EH (cell line): ENCODE measurements at places on chromosomes 16 and 17.
A peak's percentile ranks its signal among the peaks of the same experiment; 100 is the strongest.

DNA sequence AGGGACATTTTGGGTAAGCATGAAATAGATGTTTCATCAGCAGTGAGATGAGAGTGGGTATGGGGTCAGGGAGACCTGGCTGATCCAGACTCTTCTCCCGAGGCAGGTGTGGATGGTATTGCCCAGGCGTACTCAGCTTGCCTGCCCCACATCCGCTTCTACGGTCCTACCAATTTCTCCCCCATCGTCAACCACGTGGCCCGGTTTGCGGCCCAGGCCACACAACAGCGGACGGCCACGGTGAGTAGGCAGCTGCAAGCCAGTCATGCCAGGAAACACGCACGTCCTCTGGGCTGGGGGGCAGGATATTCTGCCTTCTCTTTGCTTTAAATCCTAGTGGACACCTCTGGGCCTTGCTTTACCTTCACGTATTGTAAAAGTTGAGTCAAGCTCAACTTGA lies 44.7 kb downstream of the CPNE2 start:
- DNase-seq = no peak

DNA sequence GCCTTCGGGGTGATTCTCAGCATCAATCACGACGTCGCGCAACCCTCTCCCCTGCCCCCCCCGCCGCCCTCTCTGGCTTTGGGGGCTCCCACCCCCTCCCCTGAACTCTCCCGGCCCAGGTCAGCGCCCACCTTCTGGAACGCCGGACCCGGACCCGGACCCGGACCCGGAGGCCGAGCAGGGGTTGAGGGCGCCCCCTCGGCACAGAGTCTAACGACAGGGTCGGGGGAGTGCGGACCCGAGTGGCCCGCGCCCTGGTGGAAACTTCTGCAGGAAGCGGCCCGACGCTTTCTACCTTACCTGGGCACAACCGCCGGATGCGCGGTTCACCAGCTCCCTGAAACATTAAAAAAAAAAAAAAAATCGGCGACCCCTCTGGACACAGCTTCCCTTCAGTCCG lies 16.2 kb downstream of the SALL1 start:
- DNase-seq = no peak

- no peak for DNase-seq
These were observed 36.2 kb downstream of the UBN1 start for GRCh38 chr16:4883501-4883900.

- peak; percentile 59 for DNase-seq
These were observed 491 bp downstream of the IST1 start for GRCh38 chr16:71895679-71896365.

DNA sequence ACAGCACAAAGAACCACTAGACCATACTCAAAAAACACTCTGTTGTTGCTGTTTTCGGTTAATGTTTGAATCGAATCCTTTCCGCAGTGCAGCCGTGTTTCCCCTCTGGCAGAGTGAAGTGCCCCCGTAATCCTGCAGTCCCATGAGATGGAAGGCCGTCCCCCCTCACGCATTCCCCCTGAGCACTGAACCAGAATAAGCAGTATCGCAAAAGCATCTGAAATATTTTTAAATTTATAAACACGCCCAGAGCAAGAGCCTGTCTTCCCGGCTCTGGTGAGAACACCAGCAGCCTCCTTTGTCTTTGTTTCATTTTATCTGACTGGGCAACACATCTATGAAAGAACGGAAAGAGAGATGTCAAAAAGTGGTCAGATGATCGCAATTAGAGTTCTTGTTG lies 121.0 kb upstream of the ADAMTS18 start:
- DNase-seq = no peak

DNA sequence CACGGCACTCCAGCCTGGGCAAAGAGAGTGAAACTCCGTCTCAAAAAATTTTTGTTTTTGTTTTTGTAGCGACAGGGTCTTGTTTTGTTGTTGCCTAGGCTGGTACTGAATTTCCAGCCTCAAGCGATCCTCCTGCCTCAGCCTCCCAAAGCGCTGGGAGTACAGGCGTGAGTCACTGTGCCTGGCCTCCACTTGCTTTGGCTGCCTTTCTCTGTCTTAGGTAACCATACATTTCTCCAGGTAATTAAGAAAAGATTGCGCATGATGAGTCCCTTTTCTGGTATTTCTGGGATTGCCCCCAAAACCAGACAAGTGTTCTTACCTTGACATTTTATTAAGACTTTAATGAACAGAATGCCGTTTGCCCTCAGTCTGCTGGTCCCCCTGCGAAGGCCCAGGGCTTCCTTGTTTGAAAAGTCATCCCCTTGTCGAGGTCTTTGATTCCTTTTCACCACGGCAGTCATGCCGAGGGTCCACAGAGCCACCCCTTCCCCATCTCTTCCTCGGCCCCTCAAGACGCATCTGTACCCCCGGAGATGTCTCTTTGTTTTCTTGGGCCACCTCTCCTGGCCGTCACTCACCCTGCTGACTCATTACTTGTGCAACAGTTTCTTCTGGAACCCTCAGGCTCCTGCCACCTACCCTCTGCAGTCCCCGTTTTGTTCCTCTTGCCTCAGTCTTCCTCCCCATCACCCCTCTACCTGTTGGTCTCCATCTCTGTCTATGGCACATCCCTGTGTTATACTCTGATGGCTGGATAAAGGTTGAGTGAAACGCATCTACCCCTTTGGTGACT lies 151.0 kb downstream of the SEC14L1 start:
- no peak for DNase-seq

GRCh38 chr17:76076765-76077583 lies 2.0 kb upstream of the ZACN start:
- no peak for DNase-seq

DNA sequence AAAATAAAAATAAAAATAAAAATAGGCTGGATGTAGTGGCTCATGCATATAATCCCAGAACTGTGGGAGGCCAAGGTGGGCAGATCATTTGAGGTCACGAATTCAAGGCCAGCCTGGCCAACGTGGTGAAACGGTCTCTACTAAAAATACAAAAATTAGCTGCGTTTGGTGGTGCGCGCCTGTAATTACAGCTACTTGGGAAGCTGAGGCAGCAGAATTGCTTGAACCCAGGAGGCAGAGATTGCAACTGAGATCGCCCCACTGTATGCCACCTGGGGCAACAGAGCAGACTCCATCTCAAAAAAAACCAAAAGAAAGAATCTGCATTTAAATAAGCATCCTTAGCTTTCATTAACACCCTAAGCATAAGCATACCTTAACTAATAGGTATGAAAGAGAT lies 33.8 kb downstream of the YWHAE start:
- no peak for DNase-seq

DNA sequence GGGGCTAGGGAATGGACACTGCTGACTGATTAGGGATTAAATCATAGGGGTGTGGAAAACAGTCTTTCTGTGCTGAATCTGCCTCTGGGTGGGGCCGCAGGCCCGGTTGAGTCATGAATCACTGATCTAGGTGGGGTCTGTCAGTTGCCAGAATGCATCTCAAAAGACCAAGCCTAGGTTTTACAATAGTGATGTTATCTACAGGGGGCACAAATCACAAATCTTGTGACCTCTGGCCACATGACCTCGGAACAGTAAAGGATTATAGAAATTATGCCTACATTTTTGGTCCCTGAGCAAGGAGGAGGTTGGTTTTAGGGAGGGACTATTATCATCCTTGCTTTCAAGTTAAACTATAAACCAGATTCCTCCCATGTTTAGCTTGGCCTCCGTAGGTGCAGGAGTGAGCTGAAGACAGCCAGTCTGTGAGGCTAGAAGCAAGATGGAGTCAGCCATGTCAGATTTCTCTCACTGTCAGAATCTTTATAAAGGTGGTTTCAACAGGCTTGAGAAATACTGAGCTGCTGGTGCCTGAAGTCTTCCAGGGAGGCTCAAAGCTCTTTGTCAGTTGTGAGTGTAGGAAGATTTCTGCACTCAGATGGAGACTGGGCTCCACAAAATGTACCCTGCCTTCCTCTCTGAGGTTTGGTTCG lies 12.9 kb downstream of the GNGT2 start:
- peak; percentile 11 for DNase-seq

- no peak for DNase-seq
These were observed 13.7 kb downstream of the AMFR start for GRCh38 chr16:56411624-56412023.

GRCh38 chr17:79438058-79438457 lies 172.8 kb downstream of the RBFOX3 start:
- DNase-seq = no peak

- DNase-seq = no peak
These were observed 28.9 kb downstream of the FAM20A start for GRCh38 chr17:68572138-68572842.

- no peak for DNase-seq
These were observed 10.0 kb downstream of the GPT2 start for GRCh38 chr16:46894036-46894672.

DNA sequence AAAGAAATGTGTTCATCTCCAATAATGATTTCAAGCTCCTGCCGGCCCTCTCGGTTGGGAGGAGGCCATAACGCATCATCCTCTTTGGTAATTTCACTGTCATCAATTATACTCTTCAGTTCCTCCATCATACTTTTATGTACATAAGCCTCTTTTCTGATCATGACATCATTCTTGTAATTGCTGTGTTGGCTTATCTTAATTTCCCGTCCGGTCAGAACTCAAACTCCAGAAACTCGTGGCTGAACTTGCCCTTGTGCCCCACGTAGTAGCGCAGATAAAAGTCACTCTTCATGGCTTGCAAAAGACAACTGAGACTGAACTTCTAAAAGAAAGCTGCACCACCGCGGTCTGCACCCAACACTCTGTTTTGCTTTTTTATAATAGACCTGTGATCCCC lies 13.6 kb downstream of the TMEM220 start:
- no peak for DNase-seq

GRCh38 chr16:89561884-89562599 lies 1.6 kb downstream of the RPL13 start:
- no peak for DNase-seq

DNA sequence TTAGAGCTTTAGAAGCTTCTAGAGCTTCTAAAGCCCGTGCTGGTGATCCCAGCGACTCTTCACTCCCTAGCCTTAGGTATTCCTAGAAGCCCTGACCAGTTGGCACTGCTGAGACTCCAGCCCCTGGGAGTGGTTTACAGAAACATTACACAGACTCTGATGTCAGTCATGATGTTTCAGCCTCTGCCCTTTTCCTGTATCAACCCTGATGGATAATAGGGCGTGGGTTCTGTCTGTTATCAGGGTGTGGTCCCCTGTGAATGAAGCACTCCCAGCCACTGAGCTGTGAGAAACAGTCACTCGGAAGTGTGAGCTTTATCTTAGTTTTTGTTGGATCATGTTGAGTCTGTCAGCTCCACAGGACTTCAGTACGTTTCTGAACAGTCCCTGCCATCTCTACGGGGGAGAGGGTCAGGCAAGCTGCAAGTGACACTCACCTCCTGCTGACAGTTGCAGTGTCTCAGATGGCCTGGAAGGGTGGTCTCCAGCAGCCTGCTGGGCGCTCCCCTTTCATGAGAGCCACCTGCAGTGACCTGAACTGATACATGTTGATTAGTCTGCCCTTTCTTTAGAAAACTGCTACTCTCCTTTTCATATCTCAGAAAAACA lies 12.8 kb downstream of the GOSR2 start:
- no peak for DNase-seq

DNA sequence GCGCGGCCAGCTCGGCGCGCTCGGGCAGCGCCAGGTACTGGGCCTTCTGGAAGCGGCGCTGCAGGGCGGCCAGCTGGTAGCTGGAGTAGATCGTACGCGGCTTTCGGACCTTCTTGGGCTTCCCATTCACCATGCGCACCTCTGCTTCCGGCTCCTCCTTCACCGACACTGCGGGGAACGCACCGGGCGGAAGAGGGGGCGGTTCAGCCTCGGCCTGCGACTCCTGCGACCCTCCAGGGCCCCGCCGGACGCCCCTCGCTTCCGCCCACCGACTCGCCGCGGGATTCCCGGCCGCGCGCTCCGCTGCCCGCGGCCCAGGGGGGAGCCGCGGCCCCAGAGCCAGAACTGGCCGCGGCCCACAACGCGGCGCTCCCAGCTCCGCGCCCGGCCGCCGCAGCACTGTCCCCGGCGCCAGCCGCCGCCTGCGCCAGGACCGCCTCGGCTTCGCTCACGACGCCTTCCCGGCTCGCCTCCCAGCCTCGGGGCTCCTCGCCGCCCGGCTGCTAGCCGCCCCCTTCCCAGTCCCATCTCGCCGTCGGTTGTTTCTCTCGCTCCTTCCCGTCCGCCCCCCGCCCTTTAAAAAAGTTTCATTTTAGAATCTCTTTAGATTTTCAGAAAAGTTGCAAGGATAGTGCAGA lies 1.5 kb downstream of the DLX3 start:
- DNase-seq = no peak

DNA sequence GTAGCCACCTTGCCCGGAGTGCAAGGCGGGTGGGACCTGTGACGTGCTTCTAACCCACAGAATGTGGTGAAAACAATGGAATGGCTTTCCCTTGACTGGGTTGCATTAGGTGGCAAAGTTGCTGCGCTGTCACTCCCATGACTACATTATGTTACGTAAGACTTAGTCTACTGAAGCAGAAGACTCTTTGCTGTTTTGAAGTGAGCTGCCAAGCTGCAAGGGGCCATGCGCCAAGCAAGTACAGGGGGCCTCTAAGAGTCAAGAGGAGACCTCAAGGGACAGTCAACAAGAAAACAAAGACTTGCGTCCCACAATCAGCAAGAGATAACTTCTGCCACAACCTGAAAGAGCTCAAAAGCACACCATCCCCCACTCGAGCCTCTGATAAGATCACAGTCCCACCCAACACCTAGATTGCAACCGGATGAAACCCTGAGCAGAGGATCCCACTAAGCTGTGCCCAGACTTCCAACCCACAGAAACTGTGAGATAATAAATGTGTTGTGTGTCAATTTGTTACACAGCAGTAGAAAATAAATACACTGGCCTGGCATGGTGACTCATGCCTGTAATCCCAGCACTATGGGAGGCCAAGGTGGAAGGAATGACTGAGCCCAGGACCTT lies 16.5 kb downstream of the ANKRD11 start:
- peak; percentile 57 for DNase-seq

GRCh38 chr17:75571885-75572215 lies 15.8 kb upstream of the MYO15B start:
- DNase-seq = no peak

GRCh38 chr16:85354686-85355514 lies 242.6 kb upstream of the CIBAR2 start:
- DNase-seq = peak; percentile 75

GRCh38 chr16:1706386-1707192 lies 594 bp downstream of the MAPK8IP3 start:
- DNase-seq = peak; percentile 34

- peak; percentile 100 for DNase-seq
These were observed 45.0 kb upstream of the SMURF2 start for GRCh38 chr17:64707050-64707591.

GRCh38 chr16:7405166-7405565 lies 72.5 kb downstream of the RBFOX1 start:
- no peak for DNase-seq

GRCh38 chr16:65333283-65333682 lies 211.4 kb upstream of the CDH11 start:
- no peak for DNase-seq

DNA sequence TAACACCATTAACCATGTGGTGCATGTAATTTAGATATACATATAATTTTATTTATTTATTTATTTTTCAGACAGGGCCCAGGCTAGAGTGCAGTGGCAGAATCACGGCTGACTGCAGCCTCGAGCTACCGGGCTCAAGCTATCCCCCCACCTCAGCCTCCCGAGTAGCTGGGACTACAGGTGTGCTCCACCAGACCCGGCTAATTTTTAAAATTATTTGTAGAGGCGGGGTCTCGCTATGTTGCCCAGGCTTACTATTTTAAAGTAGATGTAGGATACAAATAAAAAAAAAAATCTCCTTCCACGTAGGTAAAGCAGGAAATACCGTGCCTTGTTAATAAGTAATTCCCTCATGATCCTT lies 446 bp upstream of the COQ7 start:
- no peak for DNase-seq

- DNase-seq = peak; percentile 32
These were observed 405 bp upstream of the ACE start for GRCh38 chr17:63476459-63476853.
